ENCODE measurements at places on chromosomes 3 and 15.

- DNase-seq: no peak
Observed at GRCh38 chr3:3726549-3726948, 72.7 kb upstream of the LRRN1 start.

DNA sequence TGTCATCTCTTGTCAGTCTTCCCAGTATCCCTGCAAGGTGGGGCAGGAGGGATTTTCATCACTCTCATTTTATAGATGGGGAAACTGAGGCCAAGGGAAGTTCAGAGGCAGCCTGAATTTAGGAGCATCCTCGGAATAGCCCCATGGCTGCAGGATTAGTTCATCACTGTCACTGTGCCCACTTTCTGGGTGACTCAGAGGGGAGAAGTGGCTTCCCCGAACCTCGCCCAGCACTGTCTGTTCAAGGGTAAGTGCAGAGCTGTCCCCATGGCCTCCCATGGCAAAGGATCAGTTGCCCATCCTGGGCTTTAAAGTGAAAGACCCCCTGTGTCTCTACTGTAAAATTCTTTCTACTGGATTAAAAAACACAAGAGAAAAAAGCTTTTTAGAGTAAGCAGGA is 60.0 kb upstream of the SEC13 start:
- no peak for DNase-seq

DNA sequence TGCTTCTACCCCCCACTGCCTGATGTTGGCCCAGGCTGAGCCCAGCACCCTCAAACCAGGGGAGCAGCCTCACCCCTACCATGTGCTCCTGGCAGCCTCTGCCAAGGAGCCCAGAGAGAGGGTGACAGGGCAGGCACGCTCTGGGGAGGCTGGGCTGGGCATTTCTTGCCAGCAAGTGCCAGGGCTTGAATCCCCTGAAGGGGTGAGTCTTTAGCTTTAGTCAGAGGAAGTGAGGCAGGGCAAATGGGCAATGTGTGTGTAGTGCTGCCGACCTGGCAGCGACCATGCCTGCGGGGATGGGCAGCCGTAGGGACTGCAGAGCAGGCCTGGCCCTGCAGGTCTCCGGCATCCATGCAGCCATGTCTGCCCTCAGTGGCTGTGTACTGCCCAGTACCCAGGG is 18.1 kb downstream of the DUSP7 start:
- DNase-seq: no peak

- no peak for DNase-seq
Observed at GRCh38 chr15:81387621-81388435, 13.8 kb upstream of the TMC3 start.

- DNase-seq: no peak
Observed at GRCh38 chr3:150811984-150812383, 49.0 kb upstream of the SIAH2 start.

GRCh38 chr3:175155172-175155571 is 296.0 kb downstream of the NAALADL2 start:
- DNase-seq: no peak

- no peak for DNase-seq
Observed at GRCh38 chr3:2204054-2204453, 105.4 kb downstream of the CNTN4 start.

DNA sequence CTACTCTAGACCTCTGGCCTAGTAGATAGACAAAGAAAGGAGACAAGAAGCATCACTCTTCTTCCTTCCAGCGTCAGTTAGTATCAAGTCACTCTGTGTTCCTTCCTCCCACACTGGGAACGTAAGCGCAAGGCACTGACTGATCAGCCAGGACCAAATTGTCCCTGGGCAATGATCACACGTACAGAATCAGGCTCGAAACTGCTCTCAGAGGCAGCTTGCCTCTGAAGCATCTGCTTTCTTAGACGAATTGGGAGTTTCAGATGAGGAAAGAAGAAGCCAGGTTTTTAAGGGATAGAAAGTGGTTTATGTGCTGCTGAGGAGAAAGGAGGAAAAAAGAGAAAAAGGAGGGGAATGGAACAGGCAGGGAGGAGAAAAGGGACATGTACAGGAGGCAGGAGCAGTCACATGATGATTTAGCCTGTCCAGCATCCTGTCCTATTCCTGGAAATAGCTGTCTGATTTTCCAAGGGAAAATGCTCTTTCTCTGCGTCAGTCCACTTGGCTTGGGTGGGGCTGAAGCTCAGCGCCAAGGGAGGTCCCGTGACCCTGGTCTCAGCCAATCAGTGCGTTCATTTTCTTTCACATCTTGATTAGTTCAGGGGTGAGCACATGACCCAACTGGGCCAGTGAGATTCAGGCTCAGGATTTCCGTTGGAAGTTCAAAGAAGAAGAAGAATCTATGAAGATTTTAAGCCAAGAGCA is 102.0 kb upstream of the PRICKLE2 start:
- no peak for DNase-seq

GRCh38 chr15:71437919-71438318 is 322.6 kb downstream of the THSD4 start:
- no peak for DNase-seq

DNA sequence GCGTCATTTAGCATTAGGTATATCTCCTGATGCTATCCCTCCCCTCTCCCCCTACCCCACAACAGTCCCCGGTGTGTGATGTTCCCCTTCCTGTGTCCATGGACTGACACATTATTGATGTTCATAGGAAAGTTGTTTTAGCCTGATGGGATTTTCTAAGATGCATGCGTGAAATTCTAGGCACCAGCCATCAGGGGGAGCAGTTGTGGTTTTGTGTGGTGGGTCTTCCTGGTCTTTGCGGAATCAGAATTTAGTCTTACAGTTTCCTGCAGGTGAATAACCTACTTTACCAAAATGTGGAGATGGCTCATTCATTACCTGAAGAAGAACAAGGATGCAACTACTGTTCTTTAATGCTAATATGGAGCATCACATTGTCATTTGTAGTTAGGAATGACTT is 455.0 kb upstream of the THBS1 start:
- no peak for DNase-seq

GRCh38 chr15:60324706-60325438 is 72.9 kb downstream of the ANXA2 start:
- DNase-seq: no peak

DNA sequence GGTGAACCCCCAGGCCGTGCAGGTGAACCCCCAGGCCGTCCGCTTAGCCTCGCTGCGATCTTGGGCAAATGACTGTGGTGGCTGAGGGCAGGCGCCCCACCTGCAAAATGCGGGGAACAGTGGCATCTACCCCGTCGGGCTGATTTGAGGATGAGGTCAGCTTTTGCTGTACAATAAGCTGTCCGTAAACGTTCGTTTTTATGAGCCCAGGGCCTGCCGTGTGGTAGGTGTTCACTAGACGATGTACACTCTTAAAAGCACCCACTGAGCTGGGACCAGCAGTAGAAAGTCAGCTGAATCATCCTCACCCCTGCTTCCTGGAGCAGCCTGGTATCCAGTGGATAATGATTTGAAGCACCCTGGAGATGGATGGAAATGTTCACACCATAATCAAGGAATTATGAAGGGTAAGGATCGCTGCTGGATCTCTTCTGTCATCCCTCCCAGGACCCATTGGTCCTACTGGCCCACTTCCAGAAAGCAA is 943 bp upstream of the PCSK6 start:
- no peak for DNase-seq

DNA sequence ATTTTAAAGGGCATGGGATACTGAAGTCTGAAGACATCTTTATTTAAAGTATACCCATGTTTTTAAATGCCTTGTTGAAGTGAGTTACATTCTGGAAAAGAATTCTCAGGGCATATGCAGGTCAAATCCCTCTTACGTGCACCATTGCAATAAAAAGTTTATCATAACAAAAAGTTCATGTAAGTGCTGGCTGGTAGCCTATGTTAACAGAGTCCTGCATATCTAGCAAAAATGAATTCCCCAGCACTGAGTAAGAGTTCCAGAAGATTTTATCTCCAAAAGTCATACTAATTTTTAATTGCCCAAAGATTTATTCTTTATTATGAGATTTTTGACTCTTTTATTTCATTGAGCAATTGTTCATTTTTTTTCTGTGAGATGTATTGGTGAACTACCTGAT is 104.7 kb upstream of the ROBO1 start:
- no peak for DNase-seq

DNA sequence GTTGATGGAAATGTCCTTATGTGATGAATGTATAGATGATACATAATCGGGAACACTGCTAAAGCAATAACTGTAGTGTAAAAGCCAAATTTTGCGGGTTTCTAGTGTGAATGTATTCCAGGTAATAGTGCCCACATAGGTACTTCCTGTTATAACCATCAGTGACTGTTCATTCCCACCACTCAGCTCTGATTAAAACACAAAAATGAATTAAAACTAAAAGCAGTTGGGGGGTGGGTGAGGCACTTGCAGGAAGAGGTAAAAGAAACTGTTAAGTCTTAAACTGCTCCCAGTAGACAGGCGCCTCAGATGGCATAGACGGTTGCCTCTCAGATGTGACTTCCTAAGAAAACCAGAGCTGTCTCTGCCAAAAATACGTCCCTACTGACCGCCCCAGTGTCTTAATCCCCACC is 893 bp upstream of the MTHFS start:
- DNase-seq: no peak

DNA sequence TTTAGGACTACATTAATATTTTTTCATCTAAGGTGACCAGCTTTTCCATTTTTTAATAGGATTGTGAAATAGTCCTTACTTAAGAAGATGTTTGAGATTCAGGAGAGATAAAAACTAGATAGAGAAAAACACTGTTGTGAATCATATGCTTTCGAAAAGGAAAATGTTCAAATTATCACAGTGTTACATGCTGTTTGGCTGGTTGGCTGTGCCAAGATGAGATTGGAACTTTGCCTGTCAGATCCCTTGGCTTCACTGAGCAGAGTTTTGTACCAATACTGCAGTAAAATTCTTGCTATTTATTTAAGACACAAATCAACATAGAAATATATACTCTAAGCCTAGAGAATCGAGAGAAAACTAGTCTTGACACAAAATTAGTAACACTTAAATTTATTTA is 117.2 kb downstream of the OXSM start:
- DNase-seq: no peak

DNA sequence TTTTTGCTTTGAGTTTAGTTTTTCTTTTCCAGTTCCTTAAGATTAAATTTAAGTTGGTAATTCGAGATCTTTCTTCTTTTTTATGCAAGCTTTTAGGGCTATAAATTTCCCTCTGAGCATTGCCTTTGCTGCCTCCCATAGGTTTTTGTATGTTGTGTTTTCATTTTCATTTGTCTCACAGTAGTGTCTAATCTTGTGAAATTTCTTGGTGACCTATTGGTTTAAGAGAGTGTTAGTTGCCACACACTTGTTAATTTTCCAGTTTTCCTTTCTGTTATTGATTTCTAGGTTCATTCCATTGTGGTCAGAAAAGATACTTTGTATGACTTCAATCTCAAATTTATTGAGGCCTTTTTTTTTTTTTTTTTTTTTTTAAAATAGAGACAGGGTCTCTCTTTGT is 18.3 kb upstream of the IL20RB start:
- DNase-seq: no peak
